Heart right ventricle (tissue), 16 donors: ENCODE measurements at places on chromosomes 5 and 9. TPM values are rescaled to one million over a fixed set of nuclear protein-coding genes. Genes with fewer than 3 reads are reported as not detected.

Gene PLCXD3
- total RNA-seq, result 103 TPM

Gene SIGMAR1
- 17.0 TPM for total RNA-seq

Gene IFNA13
- not detected for total RNA-seq

Gene FBXL7
- total RNA-seq, result 23.5 TPM

DNA sequence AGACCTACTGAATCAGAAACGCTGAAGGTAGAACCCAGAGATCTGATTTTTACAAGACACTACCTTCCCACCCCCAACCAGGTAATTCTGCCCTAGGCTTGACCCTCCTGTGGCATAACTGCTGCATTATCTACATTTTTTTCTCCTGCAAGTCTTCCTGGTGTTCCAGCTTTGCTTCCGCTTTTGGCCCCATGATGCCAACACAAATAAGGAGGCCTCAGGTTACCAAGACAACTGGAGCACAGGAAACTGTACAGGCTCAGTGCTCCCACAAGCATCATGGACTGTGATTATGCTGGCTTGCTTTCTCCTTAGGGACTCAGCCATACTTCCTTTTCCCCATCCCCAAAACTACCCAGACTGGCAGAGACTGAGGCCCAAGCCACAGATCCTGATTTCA is 6.6 kb upstream of the MSMP start:
- DNase-seq, result no peak

- DNase-seq, result no peak
Observed at GRCh38 chr9:127777368-127777980, 992 bp downstream of the SH2D3C start.

- peak; percentile 27 for DNase-seq
Observed at GRCh38 chr5:38265546-38266179, 7.3 kb downstream of the EGFLAM start.

GRCh38 chr9:83290692-83291091 is 227.8 kb upstream of the RASEF start:
- no peak for DNase-seq

GRCh38 chr9:14428781-14429230 is 114.9 kb upstream of the NFIB start:
- peak; percentile 81 for DNase-seq

DNA sequence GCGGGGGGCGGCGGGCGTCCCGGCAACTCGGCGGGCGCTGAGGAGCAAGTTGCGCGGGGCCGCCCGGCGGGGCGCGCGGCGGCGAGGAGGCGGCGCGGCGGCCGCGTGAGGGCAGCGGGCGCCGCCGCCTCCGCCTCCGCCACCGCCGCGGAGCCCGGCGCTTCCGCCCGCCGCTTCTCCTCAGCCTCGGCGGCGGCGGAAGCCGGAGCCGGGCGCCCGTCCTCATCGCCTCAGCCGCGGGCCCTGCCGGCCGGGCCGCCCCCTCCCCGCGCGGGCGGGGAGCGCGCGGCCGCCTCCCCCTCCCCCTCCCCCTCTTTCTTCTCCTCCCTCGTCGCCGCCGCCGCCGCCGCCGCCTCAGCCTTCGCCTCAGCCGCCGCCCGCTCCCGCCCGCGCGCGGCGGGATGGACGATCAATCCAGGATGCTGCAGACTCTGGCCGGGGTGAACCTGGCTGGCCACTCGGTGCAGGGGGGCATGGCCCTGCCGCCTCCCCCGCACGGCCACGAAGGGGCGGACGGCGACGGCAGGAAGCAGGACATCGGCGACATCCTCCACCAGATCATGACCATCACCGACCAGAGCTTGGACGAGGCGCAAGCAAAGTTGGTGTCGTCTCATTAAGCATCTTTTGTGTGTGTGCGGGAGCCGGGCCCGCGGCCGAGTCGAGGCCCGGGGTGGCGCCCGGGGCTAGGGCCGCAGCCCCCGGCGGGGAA is at the start of gene PBX3:
TSS of gene PBX3 (plus strand) at position 321 of the 712 bp plus-strand sequence.
- DNase-seq, result peak; percentile 62

DNA sequence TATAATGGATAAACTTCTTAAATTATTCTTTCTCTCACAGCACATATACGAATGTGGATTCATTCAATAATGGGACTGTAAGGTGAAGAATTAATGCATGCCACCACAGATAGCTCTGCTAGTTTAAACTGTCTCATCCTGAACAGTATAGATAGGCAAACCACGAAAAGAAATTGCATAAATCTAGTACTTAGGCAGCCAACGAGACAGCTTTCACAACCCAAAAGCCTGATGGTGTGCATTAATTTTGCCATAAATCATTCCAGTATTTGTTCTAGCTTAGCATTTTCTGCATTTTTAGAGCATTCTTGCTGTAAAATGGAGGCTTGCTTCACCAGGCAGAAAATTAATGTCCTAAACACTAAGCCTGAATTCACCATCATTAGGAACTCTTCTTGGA is 834.2 kb upstream of the DMAC1 start:
- no peak for DNase-seq
